ENCODE measurements at places on chromosomes 1 and 21.

GRCh38 chr1:174713796-174714195 lies 266.0 kb downstream of the GPR52 start:
- DNase-seq = no peak

- peak; percentile 8 for DNase-seq
Observed at GRCh38 chr1:76003946-76004345, 70.6 kb upstream of the ST6GALNAC3 start.

GRCh38 chr1:58983162-58983561 lies 199.3 kb upstream of the JUN start:
- DNase-seq = no peak

- DNase-seq = peak; percentile 76
Observed at GRCh38 chr1:23098463-23099170, 70.0 kb downstream of the LUZP1 start.

DNA sequence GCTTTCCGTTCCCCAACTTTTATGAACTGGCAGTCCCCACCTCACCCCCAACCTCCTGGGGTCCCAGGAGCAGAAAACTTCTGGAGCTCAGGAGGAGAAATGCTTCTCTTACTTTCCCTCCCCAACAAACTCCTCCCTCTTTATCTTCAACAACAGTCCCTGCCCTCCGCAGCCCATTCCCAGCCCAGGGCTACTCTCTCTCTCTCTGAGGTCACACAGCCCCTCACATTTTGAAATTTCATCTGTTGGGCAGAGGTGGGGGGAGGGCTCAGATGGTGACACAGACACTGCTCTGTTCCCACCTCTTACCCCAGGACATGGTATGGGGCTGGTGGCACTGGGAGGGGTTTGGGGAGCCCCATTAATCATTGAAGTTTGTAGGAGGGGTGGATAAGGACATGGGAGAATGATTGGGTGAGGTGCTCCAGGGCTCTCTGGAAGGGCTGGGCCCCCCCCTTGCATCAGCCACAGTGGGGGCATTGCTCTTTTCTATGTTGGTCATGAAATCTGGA lies 6.0 kb downstream of the PIK3CD start:
- DNase-seq = peak; percentile 71

- no peak for DNase-seq
Observed at GRCh38 chr1:42336978-42337377, 1.9 kb upstream of the FOXJ3 start.

DNA sequence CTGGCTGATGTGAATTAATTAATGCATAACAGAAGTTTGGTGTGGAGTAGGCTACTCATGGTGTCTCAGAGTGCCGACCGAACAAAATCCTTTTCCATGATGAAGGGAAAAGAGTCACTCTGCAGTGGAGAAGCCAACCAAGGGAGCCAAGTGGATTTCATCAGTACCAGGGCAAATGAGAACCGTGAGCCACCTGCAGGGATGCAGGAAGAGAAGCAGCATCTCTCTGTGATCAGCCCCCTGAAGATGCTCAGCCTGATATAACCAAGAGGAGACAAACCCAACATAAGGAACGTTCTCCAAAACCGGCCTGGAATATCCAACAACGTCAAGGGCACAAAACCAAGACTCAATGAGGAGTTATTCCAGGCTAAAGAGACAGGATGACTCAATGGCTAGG lies 13.4 kb upstream of the LAPTM5 start:
- no peak for DNase-seq

DNA sequence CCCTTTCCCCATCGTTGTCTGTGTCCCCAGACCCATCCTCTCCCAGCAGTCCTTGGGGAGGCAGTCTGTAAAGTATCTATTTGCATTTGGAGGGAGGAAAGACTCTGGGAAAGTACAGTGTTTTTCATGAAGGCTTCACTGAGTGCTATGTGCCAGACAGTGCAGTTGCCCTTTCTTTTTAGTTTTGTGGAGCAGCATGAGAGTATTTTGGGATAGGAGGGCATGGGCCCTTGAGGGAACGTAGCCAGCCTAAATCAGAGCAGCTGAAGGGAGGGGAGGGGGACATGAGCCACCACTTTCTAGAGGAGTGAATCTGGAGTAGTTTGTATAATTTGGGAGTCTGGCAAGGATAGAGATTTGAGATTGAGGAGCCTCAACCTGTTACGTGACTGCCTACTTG lies 404.0 kb upstream of the KAZN start:
- DNase-seq = no peak

DNA sequence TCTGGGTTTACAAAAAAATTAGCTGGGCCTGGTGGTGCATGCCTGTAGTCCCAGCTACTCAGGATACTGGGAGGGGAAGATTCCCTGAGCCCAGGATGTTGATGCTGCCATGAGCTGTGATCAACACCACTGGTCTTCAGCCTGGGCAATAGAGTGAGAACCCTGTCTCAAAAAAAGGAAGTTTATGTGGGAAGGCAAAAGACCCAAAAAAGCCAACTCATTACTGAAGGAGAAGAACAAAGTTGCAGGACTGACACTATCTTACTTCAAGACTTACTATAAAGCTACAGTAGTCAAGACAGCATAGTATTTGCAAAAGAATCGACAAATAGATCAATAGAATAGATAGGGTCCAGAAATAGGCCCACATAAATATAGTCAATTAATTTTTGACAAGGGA lies 9.2 kb upstream of the PTGS2 start:
- DNase-seq = peak; percentile 20

- DNase-seq = no peak
Observed at GRCh38 chr1:223341121-223341520, 22.9 kb downstream of the SUSD4 start.

DNA sequence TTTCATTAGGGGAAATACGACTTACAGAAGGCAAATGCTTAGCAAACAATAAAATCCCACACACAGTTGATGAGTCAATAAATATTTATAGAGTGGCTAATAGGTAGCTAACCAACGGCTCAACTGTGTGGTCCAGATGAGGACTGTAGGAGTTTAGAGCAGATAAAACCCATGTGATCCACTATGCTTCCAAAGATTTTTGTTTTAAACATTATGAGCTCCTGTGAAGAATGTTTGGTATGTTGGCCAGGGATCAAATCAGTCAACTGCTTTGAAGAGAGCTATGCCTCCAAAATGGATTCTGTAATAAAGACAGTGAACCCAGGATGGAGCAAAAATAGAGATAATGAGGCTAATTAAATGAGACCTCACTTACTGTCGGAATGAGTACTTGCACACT lies 72.3 kb upstream of the COL11A1 start:
- no peak for DNase-seq

- no peak for DNase-seq
Observed at GRCh38 chr1:224189561-224189960, 6.5 kb downstream of the DEGS1 start.

GRCh38 chr1:248613742-248614141 lies 16.2 kb upstream of the OR2T10 start:
- DNase-seq = no peak

DNA sequence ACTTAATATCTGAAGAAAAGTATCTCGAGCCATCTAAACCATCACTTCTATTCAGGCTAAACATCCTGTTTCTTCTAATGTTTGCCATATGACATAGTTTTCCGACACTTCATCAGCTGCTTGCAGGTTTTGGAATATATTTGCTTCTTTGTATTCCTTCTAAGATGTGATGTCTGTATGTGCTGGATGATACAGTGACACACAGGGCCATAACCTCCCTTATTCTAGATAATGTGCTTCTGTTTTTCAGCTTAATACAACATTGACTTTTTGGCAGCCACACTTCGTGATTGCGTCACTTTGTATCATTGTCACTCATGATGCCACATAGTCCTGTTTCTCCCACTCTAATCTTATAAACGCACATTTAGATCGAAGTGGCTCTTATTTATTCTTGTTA lies 156.3 kb downstream of the CRB1 start:
- no peak for DNase-seq

GRCh38 chr1:115445090-115445489 lies 107.0 kb upstream of the NGF start:
- no peak for DNase-seq

DNA sequence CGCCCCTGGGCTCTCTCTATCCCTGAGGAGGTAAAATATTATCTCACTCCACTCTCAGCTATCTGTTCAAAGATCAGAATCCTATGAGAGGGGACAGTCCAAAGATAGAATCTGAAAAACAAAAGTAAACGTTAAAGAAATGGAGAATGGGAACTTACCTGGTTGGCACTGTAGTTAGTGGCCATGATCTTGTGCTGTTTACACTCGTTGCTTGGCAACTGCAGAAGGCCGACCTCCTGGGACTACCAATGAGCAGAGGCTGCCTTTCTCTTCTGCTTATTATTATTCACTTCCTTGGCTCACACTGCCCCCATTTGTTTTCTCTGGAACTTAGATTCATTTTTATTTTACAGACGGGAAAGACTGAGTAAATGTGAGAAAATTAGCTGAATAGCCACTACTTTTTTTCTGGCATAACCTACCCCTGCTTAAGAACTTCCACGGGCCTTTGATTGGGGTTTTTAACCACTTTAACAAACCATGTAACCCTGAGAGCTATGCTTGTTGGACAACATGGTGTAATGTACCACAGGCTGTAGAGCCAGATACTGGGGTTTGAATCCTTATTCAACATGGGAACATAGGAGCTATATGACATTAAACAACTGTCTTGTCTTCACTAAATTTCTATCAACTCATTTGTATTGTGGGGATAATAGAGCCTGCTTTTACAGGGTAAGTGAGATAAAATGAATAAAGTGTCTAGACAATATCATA lies at the start of gene CFAP126:
Gene CFAP126, minus strand, starts transcription at position 193 of the 717 bp plus-strand sequence. Its CDS starts 8 bp downstream, at position 185.
- DNase-seq = peak; percentile 82

DNA sequence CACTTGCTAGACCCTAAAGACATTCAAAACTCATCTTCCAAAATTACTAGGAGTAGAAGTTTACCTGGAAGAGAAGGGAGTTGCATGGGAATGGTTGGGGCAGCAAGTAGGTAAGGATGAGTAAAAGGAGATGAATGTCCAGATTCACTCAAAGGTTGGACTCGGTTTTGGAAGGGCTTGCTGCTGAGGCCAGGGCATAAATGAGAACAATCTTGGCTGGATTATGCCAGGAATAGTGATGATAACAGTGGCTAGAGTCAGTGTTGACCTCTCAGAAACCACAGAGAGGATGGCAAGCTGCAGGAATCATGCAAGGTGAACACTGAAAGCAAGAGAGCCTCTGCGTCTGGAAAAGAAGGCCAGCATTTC lies 43.4 kb downstream of the C8A start:
- no peak for DNase-seq

DNA sequence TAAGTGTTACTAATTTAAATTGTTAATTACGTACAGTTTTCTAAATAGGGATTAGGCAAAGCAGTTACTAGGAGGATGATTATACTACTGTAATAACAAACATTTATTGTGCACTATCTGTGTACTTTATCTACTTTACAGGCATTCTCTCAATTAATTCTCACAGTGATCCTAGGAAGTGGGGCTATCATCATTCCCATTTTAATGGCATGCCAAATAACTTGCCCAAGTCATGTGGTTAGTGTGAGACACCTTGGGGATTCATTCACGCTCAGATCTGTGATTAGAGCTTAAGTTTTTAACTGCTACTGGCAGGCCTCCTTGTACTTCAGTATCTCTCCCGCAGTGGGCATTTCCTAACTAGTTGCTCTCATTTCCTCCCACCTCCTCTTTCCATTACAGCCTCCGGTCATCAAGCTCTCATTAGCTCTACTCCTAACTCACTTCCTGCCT lies 11.5 kb downstream of the PHLDA3 start:
- DNase-seq = peak; percentile 39

- DNase-seq = no peak
Observed at GRCh38 chr1:83682132-83682531, 316.8 kb downstream of the TTLL7 start.

- DNase-seq = no peak
Observed at GRCh38 chr1:162145280-162145965, 75.9 kb downstream of the NOS1AP start.

GRCh38 chr1:208597571-208597970 lies 353.4 kb upstream of the PLXNA2 start:
- no peak for DNase-seq
